Right forelimb (tissue), 1 donor: ENCODE measurements at places on chromosomes 12 and 14.

DNA sequence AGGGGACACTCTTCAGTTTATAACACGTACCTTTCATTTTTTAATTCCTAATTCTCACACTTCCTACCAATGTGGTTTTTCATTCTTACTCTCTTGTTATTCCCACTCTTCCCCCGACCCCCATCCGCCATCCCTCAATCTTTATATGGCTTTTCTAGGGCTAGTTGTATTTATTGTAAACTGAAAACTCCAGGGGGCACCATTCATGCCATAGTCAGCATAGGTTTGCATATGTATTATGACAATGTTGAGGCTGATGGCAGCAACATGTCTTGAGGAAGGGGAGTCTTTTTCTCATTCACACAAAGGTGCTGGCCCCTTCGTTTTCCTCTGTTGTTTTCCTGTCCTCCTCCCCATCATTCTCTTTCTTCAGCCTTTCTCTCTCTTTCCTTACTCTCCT, 27.7 kb upstream of the LTA4H start:
- DNase-seq, result no peak

DNA sequence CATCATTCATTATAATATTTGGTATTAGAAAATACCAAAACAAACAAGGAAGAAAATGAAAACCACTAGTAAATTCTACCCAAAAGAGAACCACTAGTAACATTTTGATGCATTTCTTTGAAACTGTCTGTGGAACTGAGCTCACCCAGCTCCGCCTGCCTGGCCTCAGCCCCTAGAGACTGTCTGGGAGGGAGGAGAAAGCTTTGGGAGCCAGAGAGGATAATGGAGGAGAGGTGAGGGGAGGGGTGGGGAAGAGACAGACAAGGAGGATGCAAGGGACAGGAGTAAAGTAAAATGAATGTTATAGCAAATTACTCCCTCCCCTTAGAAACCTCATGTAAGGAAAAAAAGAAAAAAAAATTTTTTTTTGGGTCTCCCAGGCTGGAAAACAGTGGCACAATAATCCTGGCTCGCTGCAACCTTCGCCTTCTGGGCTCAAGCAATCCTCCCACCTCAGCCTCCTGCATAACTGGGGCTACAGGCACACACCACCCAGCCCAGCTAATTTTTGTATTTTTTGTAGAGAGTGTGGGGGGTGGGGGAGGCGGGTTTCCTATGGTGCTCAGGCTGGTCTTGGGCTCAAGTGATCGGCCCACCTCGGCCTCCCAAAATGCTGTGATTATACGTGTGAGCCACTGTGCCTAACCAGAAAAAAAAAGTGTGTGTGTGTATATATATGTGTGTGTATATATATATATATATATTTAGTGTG, 3.2 kb upstream of the MMP19 start:
- no peak for DNase-seq

GRCh38 chr14:62947301-62947700, 98.0 kb downstream of the KCNH5 start:
- DNase-seq, result no peak

DNA sequence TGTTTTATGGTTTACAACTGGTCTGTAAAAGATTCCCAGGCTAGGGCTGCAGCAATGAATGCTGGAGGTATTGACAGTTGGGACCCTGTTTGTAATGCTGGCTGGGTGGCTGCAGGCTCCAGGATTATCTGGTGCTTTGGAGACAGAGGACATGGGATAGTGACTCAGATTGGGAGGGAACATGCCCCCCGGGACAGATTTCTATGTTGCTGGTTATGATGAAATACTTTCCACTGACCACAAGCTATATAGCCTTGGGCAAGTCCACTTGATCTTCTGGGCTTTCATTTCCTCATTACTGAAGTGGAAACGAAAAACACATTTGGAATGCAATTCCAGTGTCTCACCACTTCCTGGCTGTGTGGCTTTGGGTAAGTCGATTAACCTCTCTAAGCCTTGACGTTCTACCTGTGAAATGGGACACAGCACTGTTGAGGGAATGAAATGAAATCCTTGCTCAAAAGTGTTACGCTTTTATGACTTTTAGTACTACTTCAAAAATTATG, 6.3 kb upstream of the TPCN1 start:
- no peak for DNase-seq

DNA sequence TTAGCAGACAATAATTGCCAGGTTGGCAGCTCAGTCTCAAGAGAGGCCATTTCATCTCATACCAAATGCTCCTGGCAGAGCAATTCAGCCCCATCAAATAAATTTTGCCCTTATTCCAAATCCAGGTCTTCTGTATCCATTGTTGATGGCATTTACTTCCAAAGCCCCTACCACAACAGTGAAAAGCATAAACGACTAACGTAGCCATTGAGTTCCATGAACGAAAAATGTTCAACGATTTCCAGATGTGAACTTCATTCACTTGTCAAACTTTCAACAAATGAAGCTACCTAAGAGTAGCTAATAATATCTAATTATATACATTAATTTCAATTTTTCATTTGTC, 3.0 kb upstream of the GCN1 start:
- no peak for DNase-seq

- no peak for DNase-seq
Observed at GRCh38 chr12:92185052-92185451, 39.4 kb upstream of the BTG1 start.

GRCh38 chr14:102043251-102044025, 43.4 kb downstream of the HSP90AA1 start:
- DNase-seq, result no peak

GRCh38 chr14:66432334-66432733, 53.8 kb upstream of the CCDC196 start:
- no peak for DNase-seq

- DNase-seq, result peak; percentile 52
Observed at GRCh38 chr12:54053751-54054741, at the start of gene HOXC4. Gene HOXC4, plus strand, starts transcription at chr12:54053835. Its CDS starts 88 bp downstream, at chr12:54053923.

DNA sequence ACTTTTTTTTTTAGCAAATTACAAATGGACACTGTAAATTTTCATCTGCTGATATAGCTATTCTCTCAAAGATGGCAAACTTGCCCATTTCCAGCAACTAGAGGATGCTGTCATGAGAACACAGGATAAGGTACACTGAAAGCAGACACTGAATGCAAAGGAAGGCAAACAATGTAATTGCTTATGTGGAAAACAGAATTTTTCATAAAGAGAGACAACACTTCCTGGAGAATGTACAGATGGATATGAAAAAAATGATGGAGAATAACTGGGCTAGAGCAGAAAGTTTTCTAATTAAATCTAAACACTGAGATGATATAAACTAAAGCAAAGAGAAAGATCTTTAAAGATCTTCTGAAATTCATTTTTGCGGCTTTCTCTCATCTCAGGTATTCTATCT, 581 bp downstream of the CD69 start:
- DNase-seq, result no peak
